ENCODE measurements at places on chromosomes 4 and X.

DNA sequence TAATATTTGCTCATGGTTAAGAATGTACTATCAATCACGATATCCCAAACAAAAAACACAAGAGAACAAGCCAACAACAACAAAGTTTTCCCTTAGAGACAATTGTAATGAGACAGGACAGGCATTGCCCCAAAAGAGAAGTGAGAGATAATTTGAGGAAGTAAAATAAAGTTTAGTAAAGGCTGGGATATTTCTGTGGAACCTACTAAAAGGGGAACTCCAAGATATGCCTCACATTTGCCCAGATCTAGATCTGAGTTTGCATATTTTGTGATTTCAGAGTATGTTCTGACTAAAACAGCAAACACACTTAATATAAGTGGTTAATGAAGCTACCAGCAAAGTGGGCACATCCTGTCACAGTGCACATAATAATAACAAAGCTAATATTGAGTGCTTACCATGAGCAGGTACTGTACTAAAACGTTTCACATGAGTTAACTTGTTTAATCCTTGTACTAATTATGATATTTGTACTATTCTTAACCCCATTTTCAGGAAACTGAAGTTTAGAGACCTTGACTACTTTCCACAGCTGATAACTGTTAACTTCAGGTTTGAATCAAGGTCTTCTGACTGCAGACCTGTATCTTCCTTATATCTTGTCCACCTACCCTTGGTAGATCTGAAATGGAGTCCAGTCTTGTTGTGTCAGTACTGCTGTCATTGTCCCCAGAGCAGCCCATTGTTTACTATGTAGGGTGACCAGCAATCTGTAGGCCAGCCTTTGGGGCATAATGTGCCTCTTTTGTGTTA, 26.0 kb upstream of the BMP2K start:
- peak; percentile 16 for DNase-seq

- no peak for DNase-seq
Measured at GRCh38 chr4:139809757-139810140, 144.1 kb downstream of the MGST2 start.

DNA sequence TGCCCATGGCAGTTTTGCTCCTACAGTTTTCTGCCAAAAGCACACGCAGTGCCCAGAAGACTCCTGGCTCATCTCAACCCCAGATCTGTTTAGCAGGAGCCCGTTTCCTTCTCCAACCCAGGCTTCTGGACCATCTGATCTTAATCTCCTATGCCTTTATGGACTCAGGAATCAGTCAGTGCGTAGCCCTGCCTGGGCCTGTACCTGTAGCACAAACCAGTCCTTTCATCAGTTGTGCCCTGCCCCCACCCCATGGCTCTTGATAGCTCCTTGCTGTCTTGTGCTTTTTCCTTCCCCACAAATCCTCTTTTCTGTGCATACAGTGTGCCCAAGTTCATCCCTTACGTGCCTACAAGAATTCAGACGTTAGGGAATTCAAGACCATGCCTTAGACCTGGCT, 1.5 kb downstream of the ZNF718 start:
- DNase-seq, result no peak

DNA sequence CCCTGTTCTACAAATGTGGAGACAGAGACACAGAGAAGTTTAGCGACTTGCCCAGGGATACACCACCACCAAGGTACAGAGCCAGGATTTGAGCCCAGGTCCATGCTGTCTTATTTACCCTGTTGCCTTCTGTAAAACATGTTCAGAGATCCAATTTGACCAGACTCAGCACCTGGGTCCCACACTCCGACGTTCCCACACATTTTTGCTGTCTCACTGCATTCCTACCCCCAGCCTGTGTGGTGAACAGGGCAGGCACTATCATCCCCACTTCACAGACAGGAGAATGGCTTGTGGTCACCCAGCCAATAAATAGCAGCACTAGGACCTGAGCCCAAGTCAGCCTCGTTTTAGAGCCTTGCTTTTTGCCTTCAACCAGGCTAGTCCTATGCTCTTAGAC, 102.8 kb downstream of the PJA1 start:
- DNase-seq, result no peak

Data from AG20443 (cell line).